ENCODE measurements at places on chromosomes 1 and 21. TPM values are rescaled to one million over a fixed set of nuclear protein-coding genes. Genes with fewer than 3 reads are reported as not detected.

The LCE2C gene
- polyA plus RNA-seq, result not detected

- H3K4me1 ChIP-seq, result peaks cover 22% of the 10 kb centered on the region
- H3K36me3 ChIP-seq, result no peaks in the 10 kb centered on the region
- peaks cover 92% of the 10 kb centered on the region for H3K27me3 ChIP-seq
- no peak overlapping the region for H3K27ac ChIP-seq
Observed at GRCh38 chr1:98049370-98050135, 128.7 kb upstream of the DPYD start.

- H3K27me3 ChIP-seq, result no peaks in the 10 kb centered on the region
- H3K4me1 ChIP-seq, result no peaks in the 10 kb centered on the region
- H3K36me3 ChIP-seq, result no peaks in the 10 kb centered on the region
- H3K27ac ChIP-seq, result no peak overlapping the region
Observed at GRCh38 chr1:170131450-170131849, 14.3 kb upstream of the NTMT2 start.

GRCh38 chr1:171379846-171380245 lies 65.9 kb downstream of the FMO4 start:
- H3K27ac ChIP-seq, result no peak overlapping the region
- H3K27me3 ChIP-seq, result no peaks in the 10 kb centered on the region
- DNase-seq, result no peak
- no peak overlapping the region for H3K4me3 ChIP-seq
- H3K36me3 ChIP-seq, result no peaks in the 10 kb centered on the region

DNA sequence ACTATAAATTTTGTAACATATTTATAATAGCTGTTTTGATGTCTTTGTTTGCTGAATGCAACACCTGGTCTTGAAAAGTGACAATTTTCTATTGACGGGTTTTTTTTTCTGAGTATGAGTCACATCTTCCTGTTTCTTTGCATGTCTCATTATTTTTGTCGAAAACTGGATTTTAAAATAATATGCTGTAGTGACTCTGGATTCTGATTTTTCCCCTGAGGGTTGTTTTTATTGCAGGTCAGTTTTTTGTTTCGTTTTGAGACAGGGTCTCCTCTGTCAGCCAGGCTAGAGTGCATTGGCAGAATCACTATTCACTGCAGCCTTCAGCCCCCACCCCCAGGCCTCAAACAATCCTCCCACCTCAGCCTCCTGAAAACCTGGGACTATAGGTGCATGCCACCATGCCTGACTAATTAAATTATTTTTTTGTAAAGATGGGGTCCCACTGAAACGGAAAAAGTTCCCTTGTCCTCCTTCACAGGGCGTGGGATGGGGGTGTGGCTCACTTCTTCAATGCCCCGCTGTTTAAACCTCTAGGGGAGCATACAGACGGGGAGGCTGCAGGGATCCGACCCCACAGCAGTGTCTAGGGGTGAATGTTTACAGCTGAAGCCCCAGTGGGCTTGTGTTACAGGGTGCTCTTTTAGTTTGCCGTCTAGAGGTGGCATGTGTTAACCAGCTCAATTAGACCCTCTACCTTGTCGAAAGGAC lies 11.3 kb upstream of the PPIE start:
- no peaks in the 10 kb centered on the region for H3K36me3 ChIP-seq
- no peak overlapping the region for H3K4me3 ChIP-seq
- peaks cover 10% of the 10 kb centered on the region for H3K27me3 ChIP-seq
- no peaks in the 10 kb centered on the region for H3K4me1 ChIP-seq

GRCh38 chr1:174605198-174605597 lies 157.4 kb downstream of the GPR52 start:
- no peaks in the 10 kb centered on the region for H3K36me3 ChIP-seq
- H3K4me1 ChIP-seq, result no peaks in the 10 kb centered on the region
- H3K27ac ChIP-seq, result no peak overlapping the region
- H3K4me3 ChIP-seq, result no peak overlapping the region
- H3K27me3 ChIP-seq, result no peaks in the 10 kb centered on the region

The IVL gene
- polyA plus RNA-seq, result 0.04 TPM

The OR10J1 gene
- polyA plus RNA-seq, result not detected

- H3K4me3 ChIP-seq, result no peak overlapping the region
- H3K4me1 ChIP-seq, result no peaks in the 10 kb centered on the region
- H3K36me3 ChIP-seq, result no peaks in the 10 kb centered on the region
- H3K27ac ChIP-seq, result no peak overlapping the region
Observed at GRCh38 chr1:63674238-63674864, 81.1 kb downstream of the PGM1 start.

- H3K27ac ChIP-seq, result no peak overlapping the region
- H3K27me3 ChIP-seq, result peaks cover 12% of the 10 kb centered on the region
- no peaks in the 10 kb centered on the region for H3K36me3 ChIP-seq
- no peak overlapping the region for H3K4me3 ChIP-seq
- no peak for DNase-seq
- no peaks in the 10 kb centered on the region for H3K4me1 ChIP-seq
Observed at GRCh38 chr1:21491488-21492355, 17.5 kb upstream of the ALPL start.

The DCST1 gene
- polyA plus RNA-seq, result not detected

- H3K27me3 ChIP-seq, result no peaks in the 10 kb centered on the region
- DNase-seq, result no peak
- H3K4me1 ChIP-seq, result no peaks in the 10 kb centered on the region
- H3K4me3 ChIP-seq, result no peak overlapping the region
- H3K36me3 ChIP-seq, result peaks cover 100% of the 10 kb centered on the region
Observed at GRCh38 chr1:39310015-39310414, 105.5 kb downstream of the MACF1 start.
